ENCODE measurements at places on chromosomes 5 and 9.

DNA sequence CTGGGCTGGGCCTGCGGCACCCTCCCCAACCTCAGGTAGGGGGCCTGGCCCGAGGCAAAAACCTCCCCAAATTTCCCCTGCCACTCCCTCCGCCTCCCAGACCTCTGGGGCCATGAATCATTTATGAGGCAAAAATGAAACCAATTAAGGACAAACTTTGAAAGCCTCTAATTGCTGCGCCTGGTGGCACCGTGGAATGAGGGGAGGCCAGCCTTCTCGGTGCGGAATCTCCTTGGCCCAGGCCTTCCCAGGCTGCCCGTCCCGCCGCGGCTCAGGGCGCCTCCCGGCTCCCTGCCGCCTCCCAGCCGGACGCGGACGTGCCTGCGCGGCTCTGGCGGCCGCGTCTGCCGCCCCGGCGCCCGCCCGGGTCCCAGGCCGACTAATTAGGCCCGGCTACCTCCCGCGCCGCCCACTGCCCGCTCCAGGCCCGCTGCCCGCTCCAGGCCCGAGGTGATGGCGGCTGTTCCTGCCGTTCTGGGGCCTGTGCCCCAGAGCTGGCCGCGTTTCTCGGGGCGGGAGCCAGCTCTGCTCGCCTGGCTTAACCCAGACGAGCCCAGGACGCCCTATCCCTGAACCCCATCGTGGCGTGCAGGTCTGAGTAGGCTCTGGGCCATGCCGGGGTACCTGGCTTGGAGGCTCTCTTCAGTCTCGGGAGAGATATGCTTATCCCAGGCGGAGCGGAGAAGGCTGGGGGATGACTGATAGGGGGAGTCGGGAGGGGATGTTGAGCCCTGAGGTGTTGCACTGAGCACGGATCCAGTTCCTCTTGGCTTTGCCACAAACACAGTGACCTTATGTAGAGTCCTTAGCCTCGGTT, 20.1 kb downstream of the CXXC5 start:
- DNase-seq, result no peak

GRCh38 chr5:160699301-160699700, 152.7 kb downstream of the ATP10B start:
- DNase-seq, result no peak

DNA sequence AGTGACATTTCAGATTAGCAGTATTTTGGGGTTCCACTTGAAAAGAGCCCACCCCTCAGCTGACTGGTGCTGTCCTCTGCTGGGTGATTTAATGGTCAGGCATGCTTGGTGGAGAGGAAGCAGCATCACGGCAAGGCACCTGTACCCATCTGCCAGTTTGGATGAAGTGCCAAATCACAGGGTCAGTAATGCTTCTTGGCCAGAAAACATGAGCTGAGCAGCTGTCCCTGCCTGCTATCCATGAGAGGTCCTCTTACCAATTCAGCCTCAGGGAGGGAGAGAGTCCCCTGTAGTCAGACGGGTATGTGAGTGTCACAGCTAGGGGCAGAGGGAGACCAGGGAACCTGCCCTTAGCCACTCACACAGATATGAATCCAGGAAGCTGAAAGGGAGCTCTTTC, 137.9 kb downstream of the SEC61B start:
- no peak for DNase-seq

DNA sequence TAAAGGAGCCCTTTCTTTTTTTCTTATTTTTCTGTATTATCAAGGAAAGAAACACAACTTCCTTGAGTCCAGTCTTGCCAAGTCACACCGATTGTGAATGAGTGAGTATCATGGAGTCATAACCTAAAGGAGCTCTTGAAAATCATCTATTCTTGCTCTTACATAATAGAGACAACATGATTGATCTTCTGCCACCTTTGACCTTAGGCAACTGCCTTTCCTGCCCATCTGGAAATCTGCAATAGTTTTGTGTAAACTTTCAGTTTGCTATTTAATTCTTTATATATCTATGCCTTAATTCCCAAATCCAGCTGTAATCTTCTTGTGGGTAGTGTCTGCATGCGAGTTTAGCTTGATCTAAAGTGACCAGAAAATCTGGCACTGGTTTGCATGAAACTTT, 149.9 kb upstream of the FST start:
- no peak for DNase-seq

DNA sequence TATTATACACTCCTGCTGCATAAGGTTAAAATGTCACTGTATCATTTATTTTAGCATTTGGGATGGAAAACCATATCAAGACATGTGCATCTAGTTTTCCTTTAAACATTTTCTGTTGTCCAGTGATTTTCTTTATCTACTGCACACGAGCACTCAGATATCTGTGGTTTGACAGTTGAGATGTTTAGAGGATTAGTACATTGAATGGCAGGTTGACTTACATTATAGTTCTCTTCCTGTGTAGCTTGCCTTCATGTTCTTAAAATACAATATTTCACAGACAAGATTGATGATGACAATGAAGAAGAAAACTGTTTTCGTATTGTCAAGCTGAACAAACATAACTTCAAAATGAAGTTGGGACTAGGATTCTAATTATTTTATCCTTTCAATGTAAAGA, 2378.4 kb upstream of the WWC1 start:
- no peak for DNase-seq

- no peak for DNase-seq
Observed at GRCh38 chr5:34691326-34691725, 35.2 kb downstream of the RAI14 start.

DNA sequence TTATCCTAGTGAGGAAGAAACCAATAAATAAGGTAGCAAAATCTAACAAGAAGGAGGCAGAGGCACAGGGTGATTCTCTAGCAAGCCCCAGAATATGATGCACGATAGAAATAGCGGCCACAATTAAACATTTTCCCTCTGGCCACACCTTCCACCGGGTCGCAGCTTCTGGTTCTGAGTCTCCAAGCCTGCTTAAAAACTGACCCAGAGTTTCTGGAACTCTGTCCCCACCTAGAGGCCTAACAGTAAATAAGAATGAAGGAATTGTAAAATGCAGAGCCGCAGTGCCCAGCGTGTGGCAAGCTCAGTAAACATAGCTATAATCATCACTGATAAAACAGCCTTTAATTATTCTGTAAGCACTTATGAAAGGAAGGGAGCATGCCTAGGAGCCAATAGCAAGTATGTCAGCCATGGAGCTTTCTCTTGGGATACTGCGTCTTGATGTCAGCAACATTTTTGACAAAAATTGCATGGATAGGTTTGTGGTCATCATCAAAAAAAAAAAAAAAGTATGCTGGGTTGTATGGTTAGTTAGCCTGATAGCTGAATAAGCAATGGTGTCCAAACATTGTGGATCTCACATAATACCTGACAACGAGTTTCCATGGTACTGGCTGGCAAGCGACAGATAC, 465.5 kb downstream of the DNAH5 start:
- no peak for DNase-seq

GRCh38 chr9:97396256-97396655, 15.6 kb upstream of the TDRD7 start:
- no peak for DNase-seq

GRCh38 chr5:83564069-83564749, 92.7 kb downstream of the VCAN start:
- DNase-seq, result no peak

- no peak for DNase-seq
Observed at GRCh38 chr9:111484572-111484894, 350 bp upstream of the ECPAS start.

DNA sequence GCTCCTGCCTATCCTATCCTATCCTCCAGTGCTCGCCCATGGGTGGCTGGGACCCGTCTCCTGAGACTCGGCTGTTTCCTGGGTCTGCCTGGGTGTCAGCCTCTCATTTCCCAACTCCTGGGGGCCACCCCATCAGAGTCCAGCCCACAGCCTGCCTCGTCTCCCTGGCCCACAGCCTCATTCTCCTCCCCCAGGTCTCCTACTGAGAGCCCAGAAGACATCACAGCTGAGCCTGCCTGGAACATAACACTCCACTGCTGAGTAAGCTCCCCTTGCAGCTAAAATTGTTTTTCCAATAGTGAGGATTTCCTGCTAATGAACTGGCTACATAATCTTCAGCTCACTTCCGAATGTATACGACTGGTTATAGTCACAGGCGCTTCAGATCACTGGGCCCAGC, 95.3 kb downstream of the TTLL11 start:
- DNase-seq, result no peak

DNA sequence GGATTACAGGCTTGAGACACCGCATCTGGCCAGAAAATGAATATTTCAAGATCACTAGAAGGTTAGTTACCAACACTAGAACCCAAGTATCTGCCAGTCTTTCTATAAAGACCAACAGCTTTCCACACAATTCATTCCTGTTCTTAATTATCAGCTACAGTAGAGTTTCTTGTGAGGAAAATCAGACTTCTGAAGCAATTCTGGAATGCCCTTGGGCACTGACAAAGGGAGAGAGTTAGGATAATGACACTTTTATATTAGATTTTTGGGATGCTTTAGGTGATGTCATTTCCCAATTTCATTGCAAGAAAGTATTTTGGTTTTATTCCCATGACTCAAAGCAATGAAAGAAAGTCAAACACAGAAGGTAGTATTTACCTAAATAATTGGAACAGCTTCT, 497.0 kb upstream of the TUSC1 start:
- DNase-seq, result no peak

DNA sequence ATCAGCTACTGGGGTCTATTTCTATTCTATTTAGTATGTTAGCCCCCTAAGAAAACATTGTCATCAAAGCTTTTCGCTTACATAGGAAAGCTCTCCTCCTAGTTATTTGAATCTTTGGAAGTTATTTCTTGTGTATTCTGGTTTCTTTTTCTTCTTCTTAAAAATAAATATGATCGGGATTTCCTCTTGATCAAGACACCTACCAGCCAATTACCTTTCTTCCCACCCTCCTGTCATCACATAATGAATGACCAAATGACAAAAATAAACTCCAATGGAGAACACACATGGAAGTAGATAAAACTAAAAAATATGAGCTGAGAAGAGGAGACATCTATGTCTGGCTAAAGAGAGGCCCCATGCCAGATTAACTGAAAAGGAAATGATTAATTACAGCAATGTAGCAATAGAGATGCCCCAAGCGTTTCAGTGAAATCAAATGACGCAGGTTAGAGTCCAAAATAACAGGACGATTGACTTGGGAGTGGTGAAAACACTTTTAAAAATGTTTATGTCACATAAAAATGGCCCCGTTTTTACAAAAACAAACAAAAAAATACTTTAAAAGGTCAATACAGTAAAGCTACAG, 59.5 kb upstream of the PCSK1 start:
- no peak for DNase-seq

- DNase-seq, result no peak
Observed at GRCh38 chr5:74567411-74567995, 73.0 kb downstream of the ENC1 start.

DNA sequence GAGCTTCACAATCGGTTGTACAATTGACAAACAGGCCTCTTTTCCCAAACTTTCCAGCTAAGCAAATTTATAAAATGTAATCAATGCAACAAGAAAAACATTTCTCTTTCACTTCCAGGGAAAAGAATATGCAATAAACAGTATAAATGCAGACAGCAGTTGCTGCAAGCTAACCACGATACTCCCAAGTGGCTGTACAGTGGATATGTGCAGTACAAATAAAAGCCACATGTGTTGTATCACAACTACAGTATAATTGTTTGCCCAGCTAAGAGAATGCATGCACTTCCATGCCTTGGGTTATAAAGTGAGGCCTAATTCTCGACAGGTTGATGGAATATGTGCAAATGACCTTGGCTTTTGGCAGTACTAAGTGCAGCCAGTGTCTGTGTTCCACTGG, 16.7 kb upstream of the PDCL start:
- DNase-seq, result no peak

DNA sequence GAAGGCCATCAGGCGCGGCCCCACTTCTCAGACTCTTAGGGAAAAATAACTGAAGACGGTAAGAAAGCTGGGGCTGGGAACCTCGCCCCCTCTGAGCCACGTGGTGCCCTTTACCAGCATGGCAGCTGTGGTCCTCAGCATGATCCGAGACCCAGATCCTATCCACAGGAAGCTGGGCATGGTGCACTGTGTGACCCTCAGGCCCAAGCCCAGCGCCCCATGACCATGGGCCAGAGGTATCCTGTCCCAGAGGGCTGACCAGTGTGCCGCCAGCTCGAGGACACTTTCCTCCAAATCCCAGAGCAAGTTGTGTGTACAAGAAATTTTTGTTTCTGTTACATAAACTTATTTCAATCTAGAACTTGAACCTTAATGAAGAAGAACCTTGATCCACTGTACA, 28.1 kb downstream of the TERT start:
- no peak for DNase-seq

DNA sequence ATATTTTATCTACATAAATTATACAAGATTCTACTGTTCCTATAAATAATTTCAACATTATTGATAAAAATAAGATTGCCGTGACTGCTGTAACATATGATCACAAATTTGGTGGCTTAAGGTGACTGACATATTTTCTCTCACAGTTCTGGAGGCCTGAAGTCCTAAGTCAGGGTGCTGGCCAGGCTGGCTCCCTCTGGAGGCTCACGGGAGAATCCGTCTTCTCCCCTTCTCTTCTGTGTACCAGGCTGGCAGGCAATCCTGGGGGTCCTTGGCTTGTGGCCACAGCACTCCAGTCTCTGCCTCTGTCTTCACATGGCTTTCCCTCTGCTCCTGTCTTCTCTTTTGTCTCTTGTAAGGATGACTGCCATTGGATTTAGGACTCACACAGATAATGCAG, 31.7 kb upstream of the IRX2 start:
- no peak for DNase-seq

- DNase-seq, result no peak
Observed at GRCh38 chr5:44747396-44747795, 61.4 kb upstream of the MRPS30 start.

- DNase-seq, result no peak
Observed at GRCh38 chr5:24816206-24816605, 171.4 kb upstream of the CDH10 start.

GRCh38 chr5:78779771-78780616, 131.4 kb upstream of the LHFPL2 start:
- DNase-seq, result no peak

DNA sequence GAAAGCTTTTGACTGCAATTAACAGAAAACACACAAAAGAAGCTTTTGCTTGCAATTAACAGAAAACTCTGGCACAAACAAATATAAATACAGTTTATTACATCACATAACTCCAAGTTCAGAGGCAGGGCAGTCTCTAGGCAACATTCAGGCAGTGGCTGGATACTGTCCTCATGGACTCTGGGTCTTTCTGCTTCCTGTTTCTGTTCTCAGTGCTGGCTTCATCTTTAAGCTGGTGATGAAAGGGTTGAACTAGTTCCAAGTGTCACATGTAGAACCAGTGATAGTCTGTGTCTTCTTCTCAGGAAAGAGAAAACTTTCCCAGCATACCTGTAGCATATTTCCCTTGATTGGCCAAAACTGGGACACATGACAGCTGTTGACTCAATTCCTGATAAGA, 222.6 kb upstream of the GLRA1 start:
- DNase-seq, result no peak

- DNase-seq, result no peak
Observed at GRCh38 chr9:3475300-3476020, 50.3 kb downstream of the RFX3 start.

GRCh38 chr5:178114325-178115135, 1.2 kb downstream of the N4BP3 start:
- no peak for DNase-seq
